ENCODE measurements at places on chromosomes 6 and 20.

- no peak for DNase-seq
These were observed 141.1 kb upstream of the SGK1 start for GRCh38 chr6:134458857-134459657.

DNA sequence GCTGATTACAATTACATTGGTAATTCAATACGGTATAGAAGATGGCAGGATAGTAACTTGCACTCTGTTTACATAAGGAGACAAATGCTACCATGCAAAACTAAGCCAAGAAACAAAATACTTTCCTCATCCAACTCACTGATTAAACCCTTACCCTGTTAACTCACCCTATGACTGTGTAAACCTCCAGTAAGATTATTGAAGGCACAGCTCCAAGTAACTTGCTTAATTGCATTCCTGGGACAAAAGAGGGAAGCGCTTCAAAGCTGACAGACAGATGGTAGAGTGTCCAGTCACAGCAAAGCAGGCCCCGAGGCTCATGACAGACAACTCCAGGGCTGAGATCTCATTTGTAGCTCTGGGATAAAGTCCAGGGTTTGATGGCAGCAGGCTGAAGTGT is 6.9 kb upstream of the KIF16B start:
- DNase-seq: no peak

DNA sequence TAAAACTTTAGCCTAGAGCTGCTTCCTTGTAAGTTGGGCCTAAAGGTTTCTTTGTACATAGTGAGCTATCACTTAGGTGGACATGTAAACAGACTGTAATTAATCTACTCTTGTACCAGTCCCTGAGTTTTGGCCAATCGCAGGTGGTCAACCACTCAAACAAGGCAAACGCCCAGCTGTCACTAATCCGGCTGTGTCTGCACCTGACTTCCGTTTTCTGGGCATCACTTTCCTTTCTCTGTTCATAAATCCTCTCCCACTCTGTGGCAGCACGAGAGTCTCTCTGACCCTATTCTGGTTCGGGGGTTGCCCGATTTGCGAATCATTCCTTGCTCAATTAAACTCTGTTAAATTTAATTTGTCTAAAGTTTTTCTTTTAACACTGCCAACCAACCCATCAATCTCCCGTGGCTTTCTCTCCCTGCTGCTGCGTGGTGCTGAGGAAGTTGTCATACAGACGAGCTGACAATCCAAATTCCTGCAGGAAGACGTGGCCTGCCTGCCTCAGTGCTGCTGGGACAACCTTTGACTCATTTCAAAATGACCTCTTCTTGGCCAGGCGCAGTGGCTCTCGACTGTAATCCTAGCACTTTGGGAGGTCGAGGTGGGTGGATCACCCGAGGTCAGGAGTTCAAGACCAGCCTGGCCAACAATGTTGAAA is 206.3 kb downstream of the QKI start:
- no peak for DNase-seq

GRCh38 chr6:52285177-52286068 is 881 bp upstream of the MCM3 start:
- no peak for DNase-seq

DNA sequence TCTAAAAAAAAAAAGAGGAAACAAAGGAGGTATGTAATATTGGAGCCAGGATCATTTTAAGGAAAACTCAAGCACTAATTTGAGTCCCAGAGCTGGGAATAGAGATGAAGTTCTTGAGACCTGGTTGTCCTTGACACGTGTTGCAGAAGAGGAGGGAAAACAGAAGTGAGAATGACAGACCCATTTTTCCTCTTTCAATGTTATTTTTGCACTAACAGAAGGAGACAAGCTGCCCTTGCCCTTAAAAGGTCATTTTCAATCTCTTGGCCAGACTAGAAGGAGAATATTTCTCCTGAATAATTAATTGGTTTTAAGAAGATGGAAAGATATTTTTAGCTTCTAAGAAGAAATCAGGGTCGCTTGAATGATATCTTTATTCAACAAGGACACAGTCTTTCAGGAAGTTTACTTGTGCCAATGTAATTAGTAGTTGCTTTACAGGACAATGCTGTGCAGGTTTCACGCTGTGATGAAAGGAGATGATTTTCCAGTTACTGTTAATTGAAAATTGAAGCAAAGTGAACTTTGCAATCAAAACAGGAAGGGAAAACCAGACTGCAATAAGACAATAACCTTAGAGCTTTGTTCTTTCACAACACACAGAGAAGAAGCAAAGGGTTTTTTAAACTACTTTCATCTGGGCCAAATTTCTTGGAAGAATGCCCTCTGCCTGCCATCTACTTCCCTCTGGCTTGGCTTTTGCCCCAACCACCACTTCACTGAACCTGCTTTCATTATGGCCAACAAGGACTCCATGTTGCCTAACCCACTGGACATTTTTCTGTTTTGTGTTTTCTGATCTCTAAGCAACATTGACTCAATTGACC is 107.8 kb upstream of the SHLD1 start:
- no peak for DNase-seq

Measured in esophagus squamous epithelium (tissue), 5 donors.